ENCODE measurements at places on chromosomes 13 and 19. TPM values are rescaled to one million over a fixed set of nuclear protein-coding genes. Genes with fewer than 3 reads are reported as not detected.

The MLLT1 gene
- total RNA-seq, result 19.2 TPM

The CELF5 gene
- 0.54 TPM for total RNA-seq

The MEIOSIN gene
- 0.23 TPM for total RNA-seq

The LATS2 gene
- total RNA-seq, result 10.2 TPM

The ZNF304 gene
- 2.5 TPM for total RNA-seq

The LHB gene
- not detected for total RNA-seq

The C19orf67 gene
- total RNA-seq, result not detected

The PRSS57 gene
- not detected for total RNA-seq

The RNF126 gene
- 74.9 TPM for total RNA-seq

The DDA1 gene
- total RNA-seq, result 61.7 TPM

The ZNF681 gene
- not detected for total RNA-seq

The CAPN12 gene
- 5.9 TPM for total RNA-seq

The ATXN8OS gene
- not detected for total RNA-seq

The CASP14 gene
- not detected for total RNA-seq

The BRME1 gene
- 0.37 TPM for total RNA-seq

The S1PR4 gene
- not detected for total RNA-seq

The GPC5 gene
- 0.09 TPM for total RNA-seq

The ADM5 gene
- total RNA-seq, result 6.0 TPM

The ZNF418 gene
- 1.8 TPM for total RNA-seq

The KCNK6 gene
- 5.1 TPM for total RNA-seq
